ENCODE measurements at places on chromosomes 4 and X.

- no peak for DNase-seq
These were observed 73.9 kb downstream of the SYNPO2 start for GRCh38 chr4:118962540-118962939.

GRCh38 chr4:55397126-55397436, 1.3 kb downstream of the TMEM165 start:
- DNase-seq = no peak

- no peak for DNase-seq
These were observed 77.3 kb upstream of the IL2 start for GRCh38 chr4:122533841-122534240.

- DNase-seq = no peak
These were observed 6.3 kb upstream of the TRPC5OS start for GRCh38 chrX:111869639-111870034.

DNA sequence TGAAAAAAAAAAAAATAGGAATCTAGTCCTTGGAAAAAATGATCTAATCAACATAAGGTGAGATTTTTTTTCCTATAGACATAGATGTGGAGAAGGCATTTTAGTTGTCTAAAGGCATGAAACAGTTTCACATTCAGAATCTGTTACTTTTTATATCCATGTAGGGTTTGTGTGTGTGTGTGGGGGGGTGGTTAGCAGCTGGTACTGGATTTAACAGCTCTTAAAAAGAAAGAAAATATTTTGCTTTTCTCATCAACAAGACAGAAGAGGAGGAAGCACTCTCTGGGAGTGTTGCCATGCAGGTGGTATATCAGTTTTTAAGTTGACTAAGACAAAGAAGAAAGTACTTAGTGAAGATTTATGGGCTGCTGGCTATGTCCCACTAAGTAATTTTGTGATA, 122.3 kb downstream of the VCX3B start:
- DNase-seq = no peak

DNA sequence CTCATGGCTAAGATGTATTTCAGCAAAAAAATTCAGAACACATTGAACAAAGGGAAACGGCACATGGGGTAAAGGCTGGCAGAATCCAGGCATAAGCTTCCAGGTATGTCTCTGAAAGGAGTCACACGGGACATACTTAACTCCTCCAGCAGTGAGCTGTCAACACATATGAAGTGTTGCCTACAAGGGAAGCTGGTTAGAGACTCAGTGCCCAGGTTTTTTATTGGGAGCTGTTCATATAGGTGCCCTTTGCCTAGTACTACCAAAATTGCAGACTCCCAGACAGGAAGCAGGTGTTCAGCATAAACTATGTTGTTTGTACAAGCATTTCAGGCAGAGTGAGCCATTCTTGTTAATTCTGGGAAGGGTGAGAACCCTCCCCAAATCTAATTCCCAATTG, 77.4 kb upstream of the PUDP start:
- no peak for DNase-seq

- DNase-seq = no peak
These were observed 50.0 kb downstream of the ATOH1 start for GRCh38 chr4:93878566-93878965.

Measured in CD4-positive, alpha-beta memory T cell (primary cell).